EL (cell line): ENCODE measurements at places on chromosomes 3 and 15.

- peak; percentile 85 for DNase-seq
These were observed 545 bp upstream of the RFX7 start for GRCh38 chr15:56244038-56244810.

DNA sequence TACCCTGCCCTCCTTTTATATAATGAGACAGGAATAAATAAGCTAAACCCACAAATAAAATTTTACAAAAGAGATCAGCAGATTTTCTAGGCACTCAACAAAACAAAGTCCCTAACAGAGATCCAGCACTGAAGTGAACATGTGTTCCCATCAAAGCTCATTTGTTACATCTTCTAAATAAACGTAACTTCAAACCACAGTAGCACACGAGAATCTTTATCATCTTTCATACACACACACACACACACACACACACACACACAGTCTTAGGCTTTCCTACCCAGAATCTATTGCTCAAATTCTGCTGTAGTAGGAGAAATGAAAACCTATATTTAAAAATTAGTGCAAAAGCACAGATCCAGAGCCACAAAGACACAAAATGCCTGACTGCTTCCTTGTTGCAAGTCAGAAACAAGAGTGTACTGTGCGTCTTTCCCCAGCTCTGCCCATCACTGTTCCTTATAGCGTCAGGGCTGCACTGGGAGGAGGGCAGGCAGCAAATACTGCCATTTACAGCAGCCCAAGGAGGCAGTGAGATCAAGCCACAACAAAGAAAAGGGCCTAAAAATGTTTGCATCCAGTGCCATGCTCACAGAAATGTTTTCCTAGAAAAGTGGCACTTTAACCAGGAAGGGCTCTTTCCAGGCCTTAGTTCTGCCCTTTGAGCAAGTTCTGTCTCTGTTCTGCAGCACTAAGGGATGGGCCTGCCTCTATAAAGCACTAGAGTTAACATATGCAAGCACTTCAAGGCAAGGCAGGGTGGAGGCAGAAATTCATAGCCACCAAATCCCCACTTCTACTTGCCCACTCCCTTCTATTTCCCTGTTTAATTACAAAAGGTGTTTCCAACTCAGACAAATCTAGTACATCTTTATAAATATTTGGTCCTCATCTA, 6.0 kb downstream of the IP6K1 start:
- DNase-seq, result no peak

DNA sequence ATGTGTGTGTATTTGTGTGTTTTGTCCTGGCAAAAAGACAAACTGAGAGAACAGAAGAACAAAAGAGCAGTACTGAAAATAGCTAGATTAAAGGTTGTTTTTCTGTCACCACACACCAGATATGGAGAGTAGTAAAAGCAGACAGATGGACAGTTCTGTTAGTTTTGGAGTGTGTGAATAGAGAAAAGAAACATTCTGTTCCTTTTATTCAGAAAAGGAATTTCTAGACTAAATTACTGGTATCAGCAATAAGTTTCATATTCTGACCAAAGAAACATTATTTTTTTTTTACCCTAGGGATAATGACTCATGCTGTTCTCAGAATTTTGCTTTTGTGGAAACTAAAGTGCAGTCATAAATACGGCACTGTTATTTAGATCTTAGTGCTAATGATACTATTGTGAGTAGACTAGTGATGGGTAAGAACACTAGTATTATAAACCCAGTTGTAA, 32.9 kb downstream of the PIK3CA start:
- peak; percentile 57 for DNase-seq

- peak; percentile 29 for DNase-seq
These were observed 21.7 kb upstream of the FMN1 start for GRCh38 chr15:33215941-33216872.

GRCh38 chr3:145259166-145259880, 901.7 kb downstream of the PLOD2 start:
- DNase-seq, result no peak

- peak; percentile 31 for DNase-seq
These were observed 100.3 kb upstream of the TPRG1 start for GRCh38 chr3:189071446-189071845.

DNA sequence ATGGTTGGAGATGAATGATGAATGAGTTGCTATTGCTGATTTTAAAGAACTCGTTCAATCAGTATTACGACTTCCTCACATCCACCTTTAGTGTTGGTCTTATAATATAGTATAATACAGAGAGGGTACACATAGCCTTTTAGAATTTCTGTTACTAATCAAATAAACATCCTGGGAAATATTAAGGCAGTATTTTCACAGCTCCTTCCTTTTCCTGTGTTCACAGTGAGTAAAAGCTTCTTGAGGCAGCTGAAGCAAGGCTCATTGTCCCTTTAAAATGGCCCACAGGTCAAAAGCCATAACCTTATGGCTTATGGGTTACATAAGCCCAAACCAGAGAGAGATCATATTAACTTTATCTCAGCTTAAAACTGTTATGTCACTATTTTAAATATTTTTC, 1.3 kb upstream of the BTLA start:
- DNase-seq, result no peak

DNA sequence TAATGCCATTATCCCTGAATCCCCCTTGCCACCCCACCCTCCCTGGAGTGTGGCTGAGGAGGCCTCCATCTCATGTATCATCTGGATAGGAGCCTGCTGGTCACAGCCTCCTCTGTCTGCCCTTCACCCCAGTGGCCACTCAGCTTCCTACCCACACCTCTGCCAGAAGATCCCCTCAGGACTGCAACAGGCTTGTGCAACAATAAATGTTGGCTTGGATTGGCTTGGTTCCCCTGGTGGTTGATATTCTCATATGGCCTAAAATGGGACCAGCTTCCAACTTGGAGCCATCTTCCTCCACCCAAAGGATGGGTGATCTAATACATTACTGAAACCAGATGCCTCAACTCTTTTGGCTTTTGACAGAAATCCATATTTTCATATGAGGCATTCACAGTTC, 34.9 kb downstream of the VIPR1 start:
- DNase-seq, result no peak

- no peak for DNase-seq
These were observed 170.9 kb downstream of the ABHD5 start for GRCh38 chr3:43861635-43862034.

DNA sequence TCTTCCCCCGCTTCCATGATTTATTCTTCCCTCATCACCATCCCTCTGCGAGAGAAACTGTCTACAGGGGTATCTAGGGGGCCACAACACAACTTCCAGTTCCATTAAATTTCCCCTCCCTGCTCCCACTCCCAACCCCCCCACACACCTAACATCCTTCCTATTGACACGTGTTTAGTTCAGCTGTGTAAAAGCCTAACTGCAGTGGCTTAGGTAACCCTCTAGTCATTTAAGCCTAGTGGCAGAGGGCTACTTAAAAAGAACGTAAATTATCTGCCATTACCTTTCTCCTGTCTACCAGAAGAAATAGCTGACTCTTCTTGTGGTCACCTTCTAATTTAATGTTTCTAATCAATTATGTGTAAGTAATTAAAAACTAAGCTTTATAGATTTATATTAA, 56.3 kb downstream of the ZNF148 start:
- no peak for DNase-seq

- DNase-seq, result peak; percentile 19
These were observed 41.1 kb upstream of the GNB5 start for GRCh38 chr15:52232327-52232726.

GRCh38 chr3:30007668-30008067, 598.7 kb upstream of the TGFBR2 start:
- peak; percentile 8 for DNase-seq

DNA sequence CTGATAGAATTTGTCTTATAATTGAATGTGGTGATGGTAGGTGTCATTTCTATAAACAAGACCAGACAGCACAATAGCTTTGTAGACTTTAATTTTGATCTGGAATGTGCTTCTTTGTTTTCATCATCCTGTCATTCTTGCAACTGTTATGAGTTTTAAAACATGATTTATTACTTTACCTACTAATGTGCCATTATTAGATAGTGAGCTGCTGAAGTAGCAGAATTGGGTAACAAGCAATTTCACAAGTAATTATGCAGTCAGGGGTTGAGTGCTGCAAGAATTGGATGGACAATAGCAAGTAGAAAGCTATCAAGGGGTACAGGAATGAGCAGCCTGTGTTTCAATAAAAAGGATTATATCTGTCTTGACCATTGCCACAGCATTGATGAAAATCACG, 975.6 kb downstream of the ROBO1 start:
- no peak for DNase-seq

- DNase-seq, result no peak
These were observed 110.3 kb downstream of the HCN4 start for GRCh38 chr15:73258271-73259108.

DNA sequence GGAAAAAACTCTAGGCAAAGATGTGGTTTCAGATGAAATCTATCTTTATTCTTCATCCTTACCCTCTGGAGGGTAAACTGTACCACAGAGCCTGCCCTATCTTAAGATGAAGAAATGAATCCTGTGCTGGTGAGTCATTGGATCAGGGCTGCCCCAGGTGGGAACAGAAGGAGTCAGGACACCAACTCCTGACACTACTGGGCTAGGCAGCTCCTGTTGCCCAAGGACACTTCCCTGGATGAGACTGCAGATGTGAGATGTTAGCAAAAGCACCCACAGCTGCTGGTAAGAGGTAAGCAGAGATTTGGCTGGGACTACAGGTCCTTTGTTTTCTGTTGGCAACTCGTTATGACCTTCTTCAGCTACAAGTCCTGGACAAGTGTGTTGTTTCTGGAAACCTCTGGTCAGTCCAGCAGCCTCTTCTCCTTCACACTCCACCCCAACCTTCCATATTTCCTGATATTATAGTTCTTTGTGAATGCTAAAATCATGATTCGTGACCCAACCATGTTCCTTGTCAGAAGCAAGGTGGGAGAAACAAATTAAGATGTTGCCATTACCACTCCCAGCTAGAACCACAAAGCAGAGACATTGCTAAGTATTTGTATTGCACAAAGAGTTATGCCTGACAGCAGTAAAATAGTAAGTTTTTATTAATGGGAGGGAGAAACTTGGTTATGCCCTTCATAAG, 104.2 kb upstream of the TGFBR2 start:
- peak; percentile 28 for DNase-seq

DNA sequence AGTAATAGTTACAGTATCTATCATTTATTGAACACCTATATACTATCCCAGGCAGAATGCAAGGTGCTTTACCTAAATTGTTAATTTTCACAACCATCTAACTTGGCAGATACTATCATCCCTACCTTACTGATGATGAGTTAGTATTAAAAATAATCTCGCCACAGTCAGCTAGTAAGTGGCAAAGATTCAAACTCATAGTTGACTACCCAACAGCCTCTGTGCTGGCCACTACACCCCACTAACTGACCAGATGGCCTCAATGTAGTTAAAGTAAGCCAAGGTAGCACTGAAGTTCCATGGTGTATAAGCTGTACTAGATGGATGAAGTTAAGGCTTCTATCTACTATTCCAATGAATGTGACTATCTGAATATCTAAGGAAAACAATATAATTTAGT, 44.8 kb downstream of the PEAK1 start:
- no peak for DNase-seq

- DNase-seq, result no peak
These were observed 30.9 kb downstream of the FNDC3B start for GRCh38 chr3:172070269-172070668.

- DNase-seq, result no peak
These were observed 67.3 kb downstream of the HMCES start for GRCh38 chr3:129345971-129346370.

GRCh38 chr3:125078951-125079674, 23.3 kb upstream of the HEG1 start:
- DNase-seq, result peak; percentile 37

DNA sequence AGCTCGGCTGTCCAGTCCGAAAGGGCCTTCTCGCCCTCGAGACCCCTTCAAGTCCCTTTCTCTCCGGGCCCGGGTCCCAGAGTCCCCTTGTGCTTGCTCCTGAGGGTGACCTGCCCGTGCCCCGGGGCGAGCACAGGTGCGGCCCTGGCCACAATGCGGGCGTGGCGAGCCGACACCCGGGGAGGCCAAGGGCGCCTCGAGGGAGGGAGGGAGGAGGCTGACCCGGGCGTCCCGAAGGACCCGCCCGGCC, 810 bp upstream of the MEF2A start:
- no peak for DNase-seq

DNA sequence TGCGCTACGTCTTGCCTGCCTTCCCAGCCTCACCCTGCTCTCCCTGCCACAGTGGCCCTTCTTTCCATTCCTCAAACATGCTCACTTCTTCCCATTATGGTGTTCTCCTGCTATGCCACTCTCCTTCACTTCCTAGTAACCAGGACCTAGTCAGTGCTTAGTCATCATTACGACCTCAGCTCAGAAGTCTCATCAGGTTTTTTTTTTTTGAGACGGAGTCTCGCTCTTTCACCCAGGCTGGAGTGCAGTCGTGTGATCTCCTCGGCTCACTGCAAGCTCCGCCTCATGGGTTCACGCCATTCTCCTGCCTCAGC, 149.5 kb downstream of the GREM1 start:
- DNase-seq, result peak; percentile 88

DNA sequence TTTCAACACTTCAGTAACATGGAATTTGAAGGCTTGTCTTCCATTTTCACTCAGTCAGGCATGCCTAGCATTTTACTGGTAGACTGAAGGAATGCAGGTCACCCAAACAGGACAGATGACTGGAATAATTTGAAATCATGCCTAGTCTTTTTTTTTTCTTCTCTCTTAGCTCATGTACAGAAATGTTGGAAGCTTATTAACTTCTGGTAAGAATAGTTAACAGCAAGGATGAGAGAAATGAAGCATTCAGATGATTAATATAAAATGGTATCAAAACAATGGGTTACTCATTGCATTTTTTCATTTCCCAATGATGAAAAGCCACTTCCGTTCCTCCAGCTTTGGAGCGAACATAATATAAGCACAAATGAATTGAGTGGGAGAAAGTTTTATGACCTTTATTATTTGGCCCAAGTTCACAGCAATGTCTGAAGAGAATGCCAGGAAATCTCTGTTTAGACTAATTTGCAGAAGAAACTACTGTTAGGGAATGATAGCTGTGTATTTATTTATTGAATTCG, 431.6 kb upstream of the RASGRP1 start:
- peak; percentile 89 for DNase-seq

- no peak for DNase-seq
These were observed 402.5 kb upstream of the TPM1 start for GRCh38 chr15:62639906-62640605.

- DNase-seq, result no peak
These were observed 55.0 kb upstream of the DCP1A start for GRCh38 chr3:53402326-53402725.

- DNase-seq, result no peak
These were observed 16.8 kb upstream of the SRP14 start for GRCh38 chr15:40055576-40056293.

DNA sequence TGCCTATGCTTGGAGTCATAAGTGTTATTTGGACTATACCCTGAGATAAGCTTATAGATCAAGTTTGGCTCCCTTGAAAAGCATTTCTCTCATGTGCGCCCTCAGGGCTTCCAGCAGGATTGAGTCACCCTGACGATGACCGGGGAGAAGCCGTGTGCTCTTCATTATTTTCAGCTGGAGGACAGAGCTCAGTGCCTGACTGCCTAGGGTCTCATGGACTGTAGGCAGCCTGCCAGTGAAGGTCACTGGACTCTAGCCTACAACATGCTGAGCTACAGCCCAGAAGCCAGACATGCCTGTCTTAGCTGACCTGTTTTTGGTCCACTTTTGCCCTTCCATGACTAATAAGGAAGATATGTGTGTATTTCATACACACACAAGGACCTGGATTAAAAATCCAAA, 31.6 kb upstream of the NUDT16 start:
- DNase-seq, result peak; percentile 97
